Activated naive CD4-positive, alpha-beta T cell (primary cell): ENCODE measurements at places on chromosomes 2 and 18.

GRCh38 chr18:9549405-9549804, 65.0 kb downstream of the PPP4R1 start:
- no peak for DNase-seq

DNA sequence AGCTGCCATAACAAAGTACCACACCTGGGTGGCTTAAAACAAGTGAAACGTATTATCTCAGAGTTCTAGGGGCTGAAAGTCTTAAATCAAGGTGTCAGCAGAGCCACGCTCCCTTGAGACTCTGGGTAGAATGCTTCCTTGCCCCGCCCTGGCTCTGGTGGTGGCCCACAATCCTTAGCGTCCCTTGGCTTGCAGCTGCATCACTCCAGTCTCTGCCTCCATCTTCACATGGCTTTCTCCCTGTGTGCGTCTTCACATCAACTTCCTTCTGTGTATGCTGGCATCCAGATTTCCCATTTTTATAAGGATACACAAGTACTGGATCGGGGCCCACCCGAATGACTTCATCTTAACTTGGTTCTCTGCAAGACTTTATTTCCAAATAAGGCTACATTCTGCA, 62.5 kb downstream of the MRO start:
- DNase-seq = no peak

DNA sequence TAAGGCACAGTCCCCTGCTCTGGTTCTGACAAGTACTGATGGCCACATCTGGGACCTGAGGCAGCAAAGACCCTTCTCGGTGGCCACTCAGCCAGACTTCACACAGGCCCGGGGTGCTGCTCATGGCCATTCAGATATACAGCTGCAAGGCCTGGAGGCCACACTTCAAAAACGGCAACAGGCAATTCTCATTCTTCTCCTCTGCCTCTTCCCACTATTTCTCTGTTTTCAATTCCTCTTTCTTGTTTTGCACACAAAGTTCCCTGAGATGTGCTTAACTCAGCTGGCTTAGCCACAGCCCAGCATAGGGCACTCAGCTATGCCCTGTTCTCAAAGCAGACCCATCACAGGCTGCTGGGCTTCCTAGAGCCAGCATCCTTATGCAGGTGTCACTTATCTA, 29.9 kb downstream of the PTPN18 start:
- no peak for DNase-seq

- no peak for DNase-seq
Observed at GRCh38 chr2:41319437-41319836, 728.4 kb upstream of the PKDCC start.

DNA sequence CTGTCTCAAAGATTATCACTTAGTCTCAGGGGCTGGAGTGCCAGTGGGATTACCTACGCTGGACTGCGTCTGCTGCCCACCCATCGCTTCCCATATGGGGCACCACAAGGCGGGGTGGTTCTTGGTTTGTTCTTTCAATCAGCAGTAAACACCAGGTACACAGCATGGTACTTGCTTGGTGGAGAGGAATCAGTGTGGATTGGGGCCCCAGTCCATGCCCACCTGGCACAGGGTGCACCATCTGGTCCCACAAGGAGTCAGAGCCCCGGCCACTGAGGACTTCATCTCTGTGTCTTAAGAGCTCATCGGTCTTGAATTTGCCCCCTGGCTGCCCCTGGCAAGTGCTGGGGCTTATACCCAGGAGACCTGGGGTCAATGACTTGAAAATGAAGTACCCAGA, 96.2 kb downstream of the GLI2 start:
- no peak for DNase-seq

DNA sequence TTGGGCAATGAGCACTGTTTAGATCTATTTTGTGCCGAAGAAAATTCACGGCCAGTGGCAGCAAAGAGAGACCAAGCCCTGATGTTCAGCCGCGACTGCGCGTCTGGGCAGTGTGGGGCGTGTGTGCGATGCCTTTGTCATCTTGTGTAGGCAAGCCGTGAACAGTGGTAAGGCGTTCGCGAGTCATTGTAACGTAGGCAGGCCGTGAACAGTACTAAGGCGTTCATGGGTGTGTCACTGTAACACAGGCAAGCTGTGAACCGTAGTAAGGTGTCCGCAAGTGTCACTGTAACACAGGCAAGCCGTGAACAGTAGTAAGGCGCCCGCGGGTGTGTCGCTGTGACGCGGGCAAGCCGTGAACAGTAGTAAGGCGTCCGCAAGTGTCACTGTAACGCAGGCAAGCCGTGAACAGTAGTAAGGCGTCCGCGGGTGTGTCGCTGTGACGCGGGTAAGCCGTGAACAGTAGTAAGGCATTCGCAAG, 99.9 kb downstream of the NFATC1 start:
- DNase-seq = no peak

- no peak for DNase-seq
Observed at GRCh38 chr18:32930695-32931301, 158.0 kb upstream of the KLHL14 start.
